ENCODE measurements at places on chromosomes 2 and 18.

DNA sequence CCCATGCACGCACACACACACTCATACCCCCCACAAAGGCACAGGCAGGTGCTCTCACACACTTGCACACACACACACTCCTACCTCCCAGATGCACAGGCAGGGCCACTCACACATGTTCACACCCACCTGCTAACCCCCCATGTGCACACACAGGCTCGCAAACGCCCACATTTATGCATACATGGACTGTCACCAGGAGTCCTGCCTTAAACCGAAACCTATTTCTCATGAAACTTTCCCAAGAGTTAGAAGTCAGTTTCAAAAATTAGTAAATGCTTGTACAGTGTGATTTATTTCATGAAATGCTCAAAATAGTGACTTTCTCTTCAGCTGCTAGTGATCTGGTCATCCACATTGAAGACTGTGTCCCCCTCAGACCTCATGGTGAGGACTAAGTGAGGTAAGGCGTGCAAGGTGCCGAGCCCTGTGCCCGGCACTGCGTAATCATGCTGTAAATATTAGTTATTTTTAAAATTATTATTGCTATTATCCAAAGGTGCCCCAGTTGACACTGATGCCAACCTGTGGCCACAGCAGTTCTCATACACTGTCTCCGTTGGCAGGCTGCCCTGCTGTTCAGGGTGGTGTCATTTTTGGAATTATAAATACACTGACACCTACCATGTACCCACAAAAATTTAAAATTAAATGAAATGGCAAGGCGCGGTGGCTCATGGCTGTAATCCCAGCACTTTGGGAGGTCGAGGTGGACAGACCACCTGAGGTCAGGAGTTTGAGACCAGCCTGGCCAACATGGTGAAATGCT lies 12.4 kb downstream of the CNNM4 start:
- DNase-seq, result no peak

- no peak for DNase-seq
Measured at GRCh38 chr18:6561420-6561861, 146.7 kb upstream of the L3MBTL4 start.

GRCh38 chr2:136116813-136117390 lies 1.0 kb downstream of the CXCR4 start:
- no peak for DNase-seq

DNA sequence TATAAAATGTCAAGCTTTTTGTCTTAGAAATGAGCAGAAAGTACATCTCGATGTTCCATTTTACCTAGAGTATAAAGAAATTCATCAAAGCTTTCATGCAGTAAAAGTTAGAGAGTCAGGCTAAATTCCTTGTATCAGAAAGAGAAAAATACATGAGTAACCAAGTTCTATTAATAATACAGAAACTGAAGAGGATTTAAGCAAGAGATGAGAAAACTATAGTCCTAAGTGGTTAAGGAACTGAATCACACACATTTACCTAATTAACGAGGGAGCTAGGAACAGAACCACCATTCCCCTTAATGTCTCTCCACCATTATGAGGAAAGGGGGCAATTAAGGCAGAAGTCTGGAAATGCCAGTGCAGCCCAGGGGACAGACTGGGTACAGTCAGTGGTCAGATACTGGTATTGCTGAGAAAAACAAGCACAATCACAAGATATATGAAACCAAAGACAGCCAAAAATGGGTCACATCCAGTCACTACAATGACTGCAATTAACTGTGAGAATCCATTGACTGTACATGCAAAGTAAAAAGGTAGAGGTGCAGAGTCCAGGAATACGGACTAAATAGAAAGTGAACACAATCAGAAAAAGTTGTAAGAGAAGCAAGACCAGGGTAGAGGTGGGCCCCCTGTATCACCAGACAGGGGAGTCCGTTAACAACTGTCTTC lies 23.9 kb downstream of the MAP4K3 start:
- peak; percentile 53 for DNase-seq

DNA sequence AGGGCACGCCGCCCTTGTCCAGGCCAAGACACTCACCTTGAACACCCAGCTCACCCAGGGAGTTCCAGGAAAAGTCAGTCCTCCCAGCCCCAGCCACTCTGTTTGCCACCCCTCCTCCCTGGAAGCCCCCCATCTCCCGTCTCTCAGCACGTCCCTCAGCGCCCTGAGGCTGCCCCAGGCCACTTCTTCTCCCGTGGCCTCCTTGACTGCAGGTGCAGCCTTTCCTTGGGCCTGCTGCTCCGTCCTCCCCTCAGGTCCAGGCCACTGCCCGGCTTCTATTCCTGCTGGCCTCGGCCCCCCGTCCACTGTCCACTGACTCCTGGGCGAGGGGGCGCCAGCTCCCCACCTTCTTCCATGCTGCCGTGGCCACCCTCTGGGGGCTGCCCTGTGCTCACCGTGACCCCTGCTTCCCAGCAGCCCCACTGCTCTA lies 239.1 kb downstream of the HDAC4 start:
- DNase-seq, result no peak

- DNase-seq, result no peak
Measured at GRCh38 chr2:128497461-128497860, 178.8 kb upstream of the HS6ST1 start.

DNA sequence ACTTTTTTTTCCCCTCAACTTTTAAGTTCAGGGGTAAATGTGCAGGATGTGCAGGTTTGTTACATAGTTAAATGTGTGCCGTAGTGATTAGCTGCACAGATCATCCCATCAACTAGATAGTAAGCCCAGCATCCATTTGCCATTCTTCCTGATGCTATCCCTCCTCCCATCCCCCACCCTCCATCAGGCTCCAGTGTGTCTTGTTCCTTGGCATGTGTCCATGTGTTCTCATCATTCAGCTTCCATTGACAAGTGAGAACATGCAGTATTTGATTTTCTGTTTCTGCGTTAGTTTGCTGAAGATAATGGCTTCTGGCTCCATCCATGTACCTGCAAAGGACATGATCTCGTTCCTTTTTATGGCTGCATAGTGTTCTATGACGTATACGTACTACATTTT lies 47.2 kb upstream of the STON1 start:
- no peak for DNase-seq

- peak; percentile 14 for DNase-seq
Measured at GRCh38 chr2:101047075-101047766, 45.1 kb downstream of the RPL31 start.

DNA sequence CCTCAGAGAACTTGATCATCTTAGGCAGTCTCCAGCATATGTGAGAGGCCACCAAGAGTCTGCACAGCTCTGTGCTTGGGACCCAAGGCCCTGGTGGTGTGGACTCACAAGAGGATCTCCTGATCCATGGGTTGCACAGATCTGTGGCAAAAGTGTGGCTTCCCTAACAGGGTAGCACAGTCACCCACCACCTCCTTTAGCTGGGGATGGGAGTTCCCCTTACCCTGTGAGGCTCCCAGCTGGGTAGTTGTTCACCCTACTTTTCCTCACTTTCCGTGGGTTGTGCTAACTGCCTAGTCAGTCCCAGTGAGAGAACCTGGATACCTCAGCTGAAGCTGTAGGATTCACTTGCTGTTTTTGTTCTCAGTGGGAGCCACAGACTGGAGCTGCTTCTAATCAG lies 123.7 kb downstream of the FTCDNL1 start:
- DNase-seq, result no peak

GRCh38 chr2:127563458-127564428 lies 28.3 kb downstream of the MYO7B start:
- no peak for DNase-seq

- DNase-seq, result no peak
Measured at GRCh38 chr2:20224164-20224715, 690 bp downstream of the SDC1 start.

DNA sequence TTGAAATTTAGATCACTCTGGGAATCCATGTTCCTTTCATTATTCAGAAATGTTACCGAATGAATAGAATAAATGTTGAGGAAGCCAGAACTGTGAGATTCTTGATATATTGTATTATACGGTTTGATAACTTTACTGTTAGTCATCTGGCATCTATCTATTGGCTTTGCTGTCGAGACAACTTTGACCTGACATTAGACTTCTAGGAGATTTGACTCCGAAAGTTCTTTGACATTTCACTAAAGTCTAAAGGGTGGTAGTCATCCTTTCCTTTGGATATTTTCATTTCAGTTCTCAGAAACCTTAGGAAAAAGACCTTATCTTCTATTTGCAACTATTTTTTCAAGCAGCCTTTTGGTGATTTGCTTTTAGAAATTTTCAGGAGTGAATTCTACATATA lies 1.9 kb downstream of the BMPR2 start:
- peak; percentile 37 for DNase-seq

DNA sequence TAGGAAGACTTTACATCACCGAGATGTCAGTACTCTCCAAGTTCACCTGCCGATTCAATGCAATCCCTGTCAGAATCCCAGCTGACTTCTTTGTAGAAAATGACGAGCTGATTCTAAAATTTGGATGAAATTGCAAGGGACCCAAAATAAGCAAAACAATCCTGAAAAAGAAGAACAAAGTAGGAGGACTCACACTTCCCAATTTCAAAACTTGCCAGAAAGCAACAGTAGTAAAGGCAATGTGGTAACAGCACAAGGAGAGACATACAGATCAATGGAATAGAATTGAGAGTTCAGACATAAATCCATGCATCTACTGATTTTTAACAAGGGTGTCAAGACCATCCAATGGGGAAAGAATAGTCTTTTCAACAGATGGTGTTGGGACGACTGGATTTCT lies 52.2 kb downstream of the SMAD7 start:
- no peak for DNase-seq

DNA sequence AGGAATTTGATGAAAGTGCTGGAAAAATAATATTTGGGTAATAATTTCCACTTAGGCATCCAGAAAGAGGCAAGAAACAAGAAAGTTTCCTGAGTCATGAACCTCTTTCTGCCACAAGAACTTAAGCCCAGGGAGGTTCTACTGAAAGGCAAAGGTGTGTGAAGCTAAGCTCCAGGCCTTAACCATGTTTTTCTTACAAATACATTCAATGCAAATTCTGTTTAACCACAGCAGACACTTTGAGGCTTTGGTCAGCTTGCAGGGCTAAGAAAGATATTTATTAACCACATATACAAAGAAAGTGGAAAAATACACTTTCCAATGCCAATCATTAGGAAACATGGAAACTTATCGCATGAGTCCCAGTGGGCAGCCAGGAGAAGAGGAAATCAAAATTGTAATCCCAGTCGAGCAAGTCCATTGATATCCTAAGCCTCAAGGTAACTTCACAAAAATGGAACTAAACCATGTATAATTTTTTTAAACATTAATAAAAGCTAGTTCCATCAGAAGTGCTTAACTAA lies 68.3 kb downstream of the PIEZO2 start:
- no peak for DNase-seq

DNA sequence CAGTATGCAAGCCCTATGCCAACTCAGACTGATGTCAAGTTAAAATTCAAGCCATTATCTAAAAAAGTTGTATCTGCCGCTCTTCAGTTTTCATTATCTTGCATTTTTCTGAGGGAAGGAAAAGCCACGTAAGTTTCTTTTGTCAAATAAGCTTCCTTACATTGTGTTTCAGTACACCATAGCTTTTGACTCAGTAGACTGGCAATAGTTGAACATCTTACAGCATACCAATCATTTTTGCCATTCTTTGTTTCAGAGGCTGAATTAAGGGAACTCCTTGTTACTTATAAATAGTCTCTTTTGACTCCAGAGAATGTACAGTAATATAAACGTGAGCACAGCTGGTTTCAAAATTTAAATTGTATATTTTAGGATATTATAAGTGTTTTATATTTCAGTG lies 120.6 kb downstream of the EHBP1 start:
- peak; percentile 25 for DNase-seq

DNA sequence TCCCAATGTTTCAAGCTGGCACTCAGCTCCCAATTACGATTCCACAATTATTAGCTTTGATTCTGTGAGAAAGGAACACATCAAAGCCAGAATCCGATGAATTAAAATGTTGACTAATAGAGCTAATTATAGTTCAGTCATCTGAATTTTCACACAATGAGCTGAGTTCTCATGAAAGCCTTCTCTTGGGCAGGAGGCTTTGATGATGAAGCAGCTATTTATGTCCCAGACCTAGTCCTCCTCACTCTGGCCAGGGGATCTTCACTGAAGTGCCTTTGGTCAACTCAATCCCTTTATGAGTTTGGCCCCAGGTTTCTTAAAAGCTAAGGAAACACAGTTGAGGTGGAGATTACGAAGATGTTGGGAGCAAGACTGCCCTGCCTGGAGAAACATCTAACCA lies 74.7 kb upstream of the PPM1B start:
- no peak for DNase-seq

- DNase-seq, result no peak
Measured at GRCh38 chr2:38708900-38709566, 42.1 kb downstream of the SRSF7 start.

Data from GM23248 (cell line).